ENCODE measurements at places on chromosomes 6 and 20.
A peak's percentile ranks its signal among the peaks of the same experiment; 100 is the strongest.

DNA sequence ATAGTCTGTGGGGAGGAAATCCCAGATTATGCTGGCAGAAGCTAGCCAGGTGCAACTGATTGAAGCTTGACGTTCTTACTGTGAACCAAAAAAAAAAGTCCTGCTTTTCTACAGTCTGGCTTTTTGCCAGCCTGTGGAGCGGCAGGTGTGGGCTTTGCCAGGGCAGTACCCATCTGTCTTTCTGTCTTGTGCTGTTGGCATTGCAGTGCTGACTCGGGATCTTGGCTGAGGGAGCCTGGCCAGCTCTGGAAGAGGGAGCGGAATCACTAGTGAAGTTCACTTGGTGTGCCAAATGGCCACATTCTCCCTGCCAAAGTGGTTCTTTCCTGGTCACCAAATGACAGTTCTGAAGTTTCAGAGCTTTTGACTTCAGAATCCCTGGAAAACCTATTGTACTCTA is 5.0 kb downstream of the KIF3B start:
- no peak for DNase-seq

GRCh38 chr6:44185953-44186634 is 27.5 kb downstream of the CAPN11 start:
- DNase-seq: no peak

GRCh38 chr6:135346747-135347146 is 150.8 kb downstream of the AHI1 start:
- peak; percentile 5 for DNase-seq

DNA sequence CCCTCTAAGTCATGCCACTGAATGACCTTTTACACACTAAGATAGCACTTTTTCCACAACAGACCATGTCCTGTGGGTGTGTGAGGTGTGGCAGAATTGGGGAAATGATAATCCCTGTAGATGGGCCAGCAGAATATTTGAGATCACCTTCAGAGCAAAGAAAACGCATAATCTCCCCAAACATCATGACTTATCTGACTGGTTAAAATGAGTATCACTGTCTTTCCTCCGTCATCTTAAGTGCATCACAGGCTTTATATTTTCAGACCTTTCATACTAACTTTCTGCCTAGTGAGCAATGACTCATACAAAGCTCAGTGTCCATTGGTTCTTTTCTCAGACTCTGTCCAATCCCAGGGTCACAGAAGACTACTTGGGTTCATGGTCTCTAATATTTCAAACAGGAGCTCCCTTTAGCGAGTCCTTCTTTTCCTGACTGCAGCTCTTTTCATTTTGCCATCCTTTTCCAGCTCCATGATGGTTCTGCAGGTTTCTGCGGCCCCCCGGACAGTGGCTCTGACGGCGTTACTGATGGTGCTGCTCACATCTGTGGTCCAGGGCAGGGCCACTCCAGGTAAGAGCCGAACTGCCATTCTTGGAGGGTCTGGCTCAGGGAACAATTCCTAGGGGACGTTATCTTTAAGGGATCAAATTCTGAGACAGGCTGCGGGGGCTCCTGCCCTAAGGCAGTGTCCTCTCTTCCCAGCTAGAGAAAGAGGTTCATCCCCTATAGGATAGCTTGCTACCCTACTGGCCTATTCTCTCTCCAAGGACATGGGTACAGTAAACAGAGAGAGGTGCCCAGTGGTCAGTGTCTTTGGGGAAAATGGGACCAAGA is at the start of gene HLA-DPB1:
TSS of gene HLA-DPB1 (plus strand) at position 423 of the 838 bp plus-strand sequence. CDS start at position 475, 52 bp downstream.
- peak; percentile 87 for DNase-seq

DNA sequence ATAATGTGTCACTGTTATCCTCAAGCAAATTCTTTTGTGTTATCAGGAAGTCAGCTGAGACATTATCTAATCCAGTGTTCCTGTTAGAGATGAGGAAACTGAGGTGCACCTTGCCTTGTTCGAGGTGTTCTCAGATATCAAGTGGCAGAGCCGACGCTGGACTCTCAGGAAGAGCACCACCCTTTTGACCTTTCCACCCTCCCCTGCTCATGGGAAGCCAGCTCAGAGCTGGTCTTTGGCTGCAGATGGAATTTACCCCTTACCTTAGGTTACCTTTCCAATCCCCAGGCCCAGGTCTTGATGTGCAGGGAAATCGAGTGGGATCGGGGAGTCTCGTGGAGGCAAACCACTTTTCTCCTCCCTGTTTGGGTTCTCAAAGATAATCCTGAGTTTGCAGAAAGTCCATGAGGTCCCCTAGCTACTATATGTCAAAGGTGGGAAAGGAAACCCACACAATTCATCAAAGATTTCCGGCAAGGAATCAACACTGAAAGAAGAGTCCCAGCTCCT is 62.9 kb upstream of the PIM1 start:
- DNase-seq: no peak

DNA sequence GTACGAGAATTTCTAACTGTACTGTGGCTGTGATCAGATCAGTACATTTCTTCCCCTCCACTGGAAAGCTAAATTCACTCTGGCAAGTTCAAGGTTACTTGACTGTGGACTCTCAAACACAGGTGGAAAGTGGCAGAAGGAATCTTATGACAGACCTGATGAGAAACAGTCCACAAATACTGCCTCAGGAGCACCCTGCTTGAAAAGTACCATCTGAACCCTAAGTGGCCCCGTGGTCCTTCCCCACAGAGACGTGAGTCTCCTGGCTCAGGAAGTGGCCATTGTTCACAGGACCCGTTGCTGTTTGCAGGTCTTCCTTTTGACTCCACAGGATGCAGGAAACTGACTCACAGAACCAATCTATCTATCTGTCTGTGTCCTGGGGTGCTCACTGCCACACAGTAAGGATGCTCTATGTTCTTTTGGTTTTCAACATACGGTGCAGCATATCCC is 47.5 kb upstream of the NHSL1 start:
- DNase-seq: no peak

GRCh38 chr6:90368001-90368400 is 71.4 kb upstream of the BACH2 start:
- DNase-seq: no peak

GRCh38 chr6:124747349-124747748 is 214.9 kb upstream of the RNF217 start:
- no peak for DNase-seq

DNA sequence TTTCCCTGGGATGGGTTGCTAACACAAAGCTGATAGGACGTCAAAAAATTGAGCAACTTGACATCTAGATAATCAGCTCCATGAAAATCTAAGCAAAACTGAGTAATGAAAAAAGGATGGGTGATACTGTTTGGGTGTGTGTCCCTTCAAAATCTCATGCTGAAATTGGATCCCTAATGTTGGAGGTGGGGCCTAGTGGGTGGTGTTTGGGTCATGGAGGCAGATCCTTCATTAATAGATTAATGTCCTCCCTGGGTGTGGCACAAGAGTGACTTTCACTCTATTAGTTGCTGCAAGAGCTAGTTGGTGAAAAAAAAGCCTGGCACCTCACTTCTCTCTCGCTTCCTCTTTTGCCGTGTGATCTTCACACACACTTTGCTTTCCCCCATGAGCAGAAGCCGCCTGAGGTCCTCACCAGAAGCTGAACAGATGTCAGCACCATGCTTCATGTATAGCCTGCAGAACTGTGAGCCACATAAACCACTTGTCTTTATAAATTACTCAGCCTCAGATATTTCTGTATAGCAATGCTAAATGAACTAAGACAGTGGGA is 160.9 kb downstream of the FRK start:
- DNase-seq: no peak

DNA sequence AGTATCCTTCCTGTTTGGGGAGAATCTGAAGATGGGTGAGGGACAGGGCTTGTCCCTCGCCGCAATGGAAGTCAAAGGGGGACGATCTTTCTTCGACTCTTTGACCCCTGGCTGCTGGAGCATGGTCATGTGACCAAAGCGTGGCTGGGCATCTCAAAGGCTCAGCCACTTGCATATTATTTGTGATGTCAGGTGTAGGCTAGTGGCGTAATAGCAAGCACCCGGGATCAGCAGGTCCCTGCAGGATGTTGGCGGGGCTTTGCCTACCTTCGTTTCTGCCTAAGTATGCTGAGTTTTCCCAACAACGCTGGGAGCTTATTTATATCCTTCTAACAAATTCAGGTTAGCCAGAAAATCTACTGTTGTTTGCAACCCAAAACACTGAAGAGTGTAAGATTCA is 50.3 kb upstream of the IL20RA start:
- no peak for DNase-seq

DNA sequence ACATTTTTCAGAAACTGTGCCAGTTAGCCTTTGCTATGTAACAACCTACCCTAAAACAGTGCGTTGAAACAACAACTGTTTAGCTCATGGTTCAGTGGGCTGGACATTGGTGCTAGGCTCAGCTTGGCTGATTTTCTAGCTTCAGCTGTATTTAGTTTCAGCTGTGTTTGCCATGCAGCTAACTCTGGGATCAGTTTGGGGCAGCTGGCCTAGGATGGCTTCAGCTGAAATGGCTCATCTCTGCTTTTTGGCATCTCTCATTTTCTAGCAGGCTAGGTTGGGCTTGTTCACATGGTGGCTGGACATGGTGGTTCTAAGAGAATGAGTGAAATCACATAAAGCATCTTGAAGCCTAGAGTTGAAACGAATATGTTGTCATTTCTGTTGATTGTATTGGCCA is 464.2 kb downstream of the QKI start:
- no peak for DNase-seq

DNA sequence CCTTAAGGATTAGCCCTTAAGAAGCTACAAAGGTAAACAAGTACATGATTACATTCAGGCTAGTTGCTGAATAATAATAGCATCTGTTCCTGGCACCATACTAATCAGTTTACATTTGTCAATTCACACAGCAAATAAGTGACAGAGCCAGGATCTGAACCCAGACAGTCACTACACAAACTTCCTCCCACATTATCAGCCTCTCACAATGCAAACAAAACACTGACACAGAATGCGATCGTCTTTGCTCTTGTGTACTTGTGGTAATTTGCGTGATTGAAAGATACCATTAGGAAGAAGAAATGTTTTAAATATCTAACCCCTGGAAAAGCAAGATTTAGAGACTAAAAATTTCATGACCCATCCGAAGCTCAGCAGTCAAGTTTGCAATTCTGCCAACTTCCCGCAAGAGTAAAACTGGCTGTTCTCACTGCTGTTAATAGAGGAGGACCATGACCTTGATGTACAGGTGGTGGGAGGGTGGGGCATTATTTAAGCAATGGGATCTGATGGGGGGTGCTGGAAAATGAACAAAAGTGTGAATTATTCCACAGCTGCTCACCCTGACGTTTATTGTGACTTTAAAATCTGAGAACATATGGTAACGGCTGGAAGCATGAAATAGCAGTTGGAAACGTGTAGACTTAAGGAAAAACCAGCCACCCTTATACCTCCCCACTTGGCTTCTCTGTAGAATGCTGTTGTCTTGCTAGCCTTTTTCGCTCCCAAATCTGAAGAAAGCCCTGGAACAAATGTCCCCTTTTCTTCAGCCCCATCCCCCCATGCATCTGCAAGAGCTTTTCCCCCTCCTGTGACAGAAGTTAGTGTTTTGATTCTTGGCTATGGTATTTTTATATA is 95.3 kb upstream of the ARMC2 start:
- no peak for DNase-seq

- DNase-seq: no peak
These were observed 856 bp downstream of the TP53TG5 start for GRCh38 chr20:45377269-45377668.

DNA sequence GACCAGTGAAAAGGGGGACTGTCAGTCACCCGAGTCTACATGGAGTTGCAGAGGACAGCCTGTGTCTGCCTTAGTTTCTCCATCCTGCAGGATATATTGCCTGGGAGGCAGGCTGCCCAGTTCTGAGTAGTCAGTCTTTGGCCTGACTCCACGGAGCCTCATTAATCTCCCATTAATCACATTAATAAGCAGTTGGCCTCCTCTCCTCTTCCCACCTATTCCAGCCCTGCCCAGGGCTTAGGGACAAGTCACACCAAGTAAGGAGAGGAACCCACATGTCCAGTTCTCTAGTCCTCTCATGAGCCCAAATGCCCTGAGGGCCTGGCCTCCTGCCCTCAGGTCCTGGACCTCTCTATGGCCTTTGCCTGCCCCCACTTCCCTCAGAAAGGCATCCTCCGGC is 1.3 kb upstream of the MUCL3 start:
- DNase-seq: peak; percentile 18

DNA sequence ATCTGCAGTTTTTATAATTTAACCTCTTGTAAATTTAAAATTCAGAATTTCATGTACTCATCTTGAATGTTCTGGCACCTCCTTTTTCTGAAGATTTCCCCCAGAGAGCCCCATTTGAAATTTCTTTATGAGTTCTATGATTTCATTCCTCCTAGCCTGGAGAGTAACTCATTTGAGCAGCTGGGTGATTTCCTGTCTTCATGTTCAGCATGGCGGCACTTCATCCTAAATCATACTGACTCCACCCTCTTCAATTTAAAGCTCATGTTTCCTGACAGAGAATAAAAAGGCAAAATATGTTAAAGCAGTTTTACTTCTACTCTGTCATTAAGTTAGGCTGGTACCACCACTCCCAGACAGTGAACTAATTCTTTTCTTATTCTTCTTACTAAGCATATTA is 250.9 kb upstream of the POU3F2 start:
- no peak for DNase-seq

- DNase-seq: no peak
These were observed 581.6 kb upstream of the FLRT3 start for GRCh38 chr20:14918976-14919375.

DNA sequence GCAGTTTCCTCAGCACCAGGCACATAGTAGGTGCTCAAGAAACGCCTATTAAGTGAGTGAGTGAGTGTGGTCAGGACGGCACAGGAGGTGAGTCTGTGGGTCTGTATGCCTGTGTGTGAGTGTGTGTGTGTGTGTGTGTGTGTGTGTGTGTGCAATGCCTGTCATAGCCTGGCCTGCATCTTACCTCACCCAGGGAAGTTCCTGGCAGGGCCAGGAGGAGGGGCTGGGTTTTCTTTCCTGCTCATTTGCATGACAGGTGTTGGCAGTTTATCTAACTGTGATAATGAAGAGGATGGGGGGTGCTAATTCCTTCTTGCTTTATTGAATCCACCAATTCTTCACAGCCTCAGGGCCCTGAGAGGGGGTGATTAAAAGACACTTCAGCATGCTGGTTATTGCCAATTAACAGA is 146.7 kb upstream of the MLN start:
- DNase-seq: no peak

GRCh38 chr20:50879649-50880550 is 51.3 kb downstream of the ADNP start:
- no peak for DNase-seq

DNA sequence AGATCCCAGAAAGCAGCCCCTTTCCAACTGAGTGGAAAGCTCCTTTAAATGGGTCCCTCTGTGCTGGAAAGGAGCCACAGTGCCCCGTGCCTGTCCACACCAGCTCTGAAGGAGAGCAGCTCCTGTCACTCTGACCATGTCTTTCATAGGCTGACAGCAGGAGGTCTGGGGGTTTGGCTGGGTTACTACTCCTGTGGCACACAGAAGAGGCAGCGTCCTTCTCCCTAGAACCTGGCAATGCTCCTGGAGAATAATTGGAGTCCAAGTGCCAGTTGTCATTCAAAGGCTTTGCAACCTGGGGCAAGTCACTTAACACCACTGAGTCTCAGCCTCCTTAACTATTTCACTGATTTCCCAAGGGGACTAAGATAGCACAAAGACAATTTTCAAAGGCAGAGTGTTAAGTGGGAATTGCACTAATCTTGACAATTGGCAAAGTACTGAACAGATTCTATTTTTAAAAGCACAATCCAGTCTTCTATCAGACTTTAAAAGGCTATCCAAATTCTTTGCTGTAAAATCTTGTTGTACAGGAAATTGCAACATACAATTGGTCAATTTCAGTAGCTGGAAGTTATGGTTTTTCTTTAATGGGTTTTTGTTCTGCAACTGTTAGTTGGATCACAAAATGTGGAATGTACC is 457.2 kb downstream of the KIF16B start:
- DNase-seq: no peak

- no peak for DNase-seq
These were observed 5.6 kb upstream of the GJB7 start for GRCh38 chr6:87334683-87335082.

- DNase-seq: peak; percentile 94
These were observed 8.0 kb upstream of the IER3 start for GRCh38 chr6:30752157-30752927.

Measured in AG08395 (cell line).